ENCODE measurements at places on chromosomes 4 and X. TPM values are rescaled to one million over a fixed set of nuclear protein-coding genes. Genes with fewer than 3 reads are reported as not detected.

Gene TEC
- total RNA-seq, result 4.2 TPM

Gene RS1
- not detected for total RNA-seq

Gene SLC26A1
- total RNA-seq, result 0.65 TPM

Gene CLGN
- total RNA-seq, result not detected

Gene ATP2B3
- total RNA-seq, result not detected

Gene DMP1
- not detected for total RNA-seq

Gene USP17L11
- not detected for total RNA-seq

DNA sequence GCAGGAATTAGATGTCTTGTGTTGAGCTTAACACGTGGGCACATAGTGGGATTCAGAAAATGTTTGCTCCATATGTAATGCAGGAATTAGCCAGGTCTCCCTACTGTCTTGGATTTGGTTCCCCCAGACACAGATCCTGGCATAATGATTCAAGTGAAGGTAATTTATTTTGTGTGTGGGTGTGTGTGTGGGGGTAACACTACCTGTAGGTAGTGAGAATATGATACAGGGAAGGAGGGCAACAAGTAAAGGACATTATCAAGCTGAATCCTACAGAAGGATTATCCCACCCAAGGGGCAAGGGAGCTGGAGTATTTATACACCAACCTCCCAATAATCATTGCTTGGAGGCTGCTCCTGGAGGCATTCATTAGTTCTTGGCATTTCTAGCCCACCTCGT, 101.4 kb downstream of the NHS start:
- H3K4me1 ChIP-seq, result no peaks in the 10 kb centered on the region
- DNase-seq, result no peak
- H3K27me3 ChIP-seq, result peaks cover 2% of the 10 kb centered on the region
- H3K4me3 ChIP-seq, result no peak overlapping the region
- H3K27ac ChIP-seq, result no peak overlapping the region

DNA sequence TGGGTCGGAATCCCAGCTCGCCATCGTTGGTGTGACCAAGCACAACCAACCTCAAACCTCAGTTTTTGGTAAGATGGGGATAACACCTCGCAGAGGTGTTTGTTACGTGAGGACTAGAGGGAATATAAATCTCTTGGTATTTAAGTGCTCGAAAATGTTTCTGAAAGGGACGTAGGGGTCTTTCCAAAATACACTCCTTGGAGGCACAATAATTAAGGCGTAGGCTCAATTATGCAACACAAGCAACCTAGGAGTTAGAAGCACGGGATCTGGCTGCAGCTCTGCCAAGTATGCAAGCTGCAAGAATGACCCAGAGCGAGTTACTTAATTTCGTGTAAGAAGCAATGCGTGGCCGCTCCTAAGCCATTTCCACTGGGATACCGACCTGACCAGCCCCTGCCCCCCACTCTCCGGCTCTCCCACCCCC, 552 bp downstream of the ADH5 start:
- DNase-seq, result no peak
- H3K27ac ChIP-seq, result peak overlapping the region; percentile 98
- H3K27me3 ChIP-seq, result no peaks in the 10 kb centered on the region
- H3K36me3 ChIP-seq, result peaks cover 23% of the 10 kb centered on the region
- peaks cover 29% of the 10 kb centered on the region for H3K4me1 ChIP-seq

DNA sequence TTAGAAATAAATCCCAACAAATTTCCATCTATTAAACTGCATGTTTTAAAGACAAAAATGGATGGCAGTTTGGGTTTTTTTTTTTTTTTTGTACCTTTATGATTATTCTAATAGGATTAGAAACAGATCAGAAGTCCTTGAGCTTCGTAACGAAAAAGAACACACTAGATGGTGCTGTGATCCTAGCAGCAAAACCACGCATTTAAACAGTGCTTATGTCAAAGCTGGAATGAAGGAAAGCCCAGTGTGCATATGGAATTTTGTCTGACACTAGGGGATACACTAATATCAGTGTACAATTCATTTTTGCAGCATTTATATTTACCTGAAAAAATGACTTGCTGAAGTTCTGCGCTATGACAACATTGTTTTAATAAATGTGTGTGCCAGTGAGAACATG, 229.1 kb downstream of the VEGFC start:
- H3K27ac ChIP-seq, result no peak overlapping the region
- H3K4me1 ChIP-seq, result no peaks in the 10 kb centered on the region
- no peaks in the 10 kb centered on the region for H3K27me3 ChIP-seq
- H3K36me3 ChIP-seq, result no peaks in the 10 kb centered on the region

DNA sequence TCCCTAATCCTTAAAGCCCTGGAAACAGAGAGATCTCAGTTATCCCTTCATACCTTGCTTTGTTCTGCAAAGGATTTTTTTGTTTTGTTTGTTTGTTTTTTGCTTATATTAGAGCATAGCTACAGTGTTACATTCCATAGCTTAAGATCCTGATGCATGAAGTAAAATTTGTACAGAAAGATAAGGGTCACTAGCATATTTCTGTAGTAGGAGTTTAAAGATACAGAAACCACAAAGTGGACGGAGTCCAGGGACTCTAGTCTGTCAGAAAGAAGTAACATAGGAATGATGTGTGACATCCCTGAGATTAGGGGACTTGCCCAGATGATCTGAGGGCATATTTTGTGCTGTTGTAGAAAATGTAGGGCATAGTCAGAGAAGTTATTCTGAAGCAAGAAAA, 151.9 kb upstream of the PLAC1 start:
- H3K36me3 ChIP-seq, result peaks cover 2% of the 10 kb centered on the region
- H3K27me3 ChIP-seq, result no peaks in the 10 kb centered on the region
- H3K4me3 ChIP-seq, result no peak overlapping the region

DNA sequence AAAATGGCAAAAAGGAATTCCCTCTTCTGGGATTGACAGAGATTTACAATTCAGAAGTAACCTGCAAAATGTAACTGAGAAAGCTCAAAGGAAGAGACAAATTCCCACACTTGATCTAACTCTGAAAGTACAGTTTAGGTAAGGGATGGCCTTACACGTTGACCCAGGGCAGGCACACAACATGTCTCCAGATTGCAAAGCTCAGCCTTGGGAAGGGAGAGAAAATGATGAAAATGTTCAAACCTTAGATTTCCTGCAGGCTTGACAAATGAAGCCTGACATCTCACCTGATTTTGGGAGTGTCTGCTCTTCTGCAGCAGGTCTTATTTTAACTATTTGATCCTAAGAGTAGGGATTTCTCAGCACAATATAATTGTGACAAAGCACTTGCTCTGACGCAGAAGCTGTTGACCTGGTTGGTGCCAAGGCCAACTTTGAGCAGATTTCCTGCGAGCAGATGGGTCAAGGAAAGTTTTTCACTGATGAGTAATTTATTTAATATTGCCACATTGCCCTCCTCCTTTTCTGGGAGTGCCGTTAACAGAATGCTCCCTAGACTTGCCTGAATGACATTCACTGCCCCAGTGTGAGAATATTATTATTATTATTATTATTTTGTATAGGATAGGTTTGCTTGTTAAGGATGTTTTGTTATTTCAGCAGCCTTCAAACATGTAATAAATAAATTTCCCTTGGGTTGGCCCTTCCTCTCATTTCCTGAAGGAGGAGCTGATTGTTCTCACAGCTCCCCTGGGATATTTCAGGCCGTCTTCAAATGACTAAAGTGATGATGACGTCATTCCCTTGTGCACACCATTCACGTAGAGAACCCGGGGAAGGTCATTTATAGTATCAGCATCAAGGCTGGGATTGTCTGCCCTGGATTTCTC, 157.1 kb downstream of the VEGFC start:
- no peak overlapping the region for H3K4me3 ChIP-seq
- H3K27ac ChIP-seq, result no peak overlapping the region
- DNase-seq, result no peak
- no peaks in the 10 kb centered on the region for H3K27me3 ChIP-seq
- no peaks in the 10 kb centered on the region for H3K36me3 ChIP-seq
- no peaks in the 10 kb centered on the region for H3K4me1 ChIP-seq

- H3K36me3 ChIP-seq, result no peaks in the 10 kb centered on the region
- no peak overlapping the region for H3K4me3 ChIP-seq
- no peaks in the 10 kb centered on the region for H3K27me3 ChIP-seq
These were observed 199.0 kb downstream of the GPC3 start for GRCh38 chrX:133786382-133786781.

DNA sequence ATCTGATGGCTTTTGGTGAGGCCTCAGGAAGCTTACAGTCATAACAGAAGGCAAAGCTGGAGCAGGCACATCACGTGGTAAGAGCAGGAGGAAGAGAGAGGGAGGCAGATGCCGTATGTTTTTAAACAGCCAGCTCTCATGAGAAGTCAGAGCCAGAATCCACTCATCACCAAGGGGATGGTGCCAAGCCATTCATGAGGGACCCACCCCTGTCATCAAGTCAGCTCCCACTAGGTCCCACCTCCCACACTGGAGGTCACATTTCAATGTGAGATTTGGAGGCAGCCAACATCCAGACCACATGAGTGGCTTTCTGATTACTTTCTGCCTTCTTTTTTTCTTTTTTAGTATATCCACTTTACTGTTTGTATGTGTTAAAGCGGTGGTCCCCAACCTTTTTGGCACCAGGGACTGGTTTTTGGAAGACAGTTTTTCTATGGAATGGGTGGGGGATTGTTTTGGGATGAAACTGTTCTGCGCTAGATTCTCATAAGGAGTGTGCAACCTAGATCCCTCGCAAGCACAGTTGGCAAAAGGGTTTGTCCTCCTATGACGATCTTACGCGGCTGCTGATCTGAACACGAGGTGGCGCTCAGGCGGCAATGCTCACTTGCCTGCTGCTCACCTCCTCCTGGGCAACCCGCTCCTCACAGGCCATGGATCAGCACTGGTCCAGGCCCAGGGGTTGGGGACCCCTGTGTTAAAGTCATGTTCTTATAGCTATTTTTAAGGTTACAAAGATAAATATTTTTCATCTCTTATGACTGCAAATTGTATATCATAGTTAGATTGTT, 61.7 kb downstream of the SLIT2 start:
- H3K4me3 ChIP-seq, result no peak overlapping the region
- DNase-seq, result peak; percentile 15
- no peaks in the 10 kb centered on the region for H3K36me3 ChIP-seq
- H3K27me3 ChIP-seq, result no peaks in the 10 kb centered on the region
- no peaks in the 10 kb centered on the region for H3K4me1 ChIP-seq

- peaks cover 26% of the 10 kb centered on the region for H3K27me3 ChIP-seq
- no peaks in the 10 kb centered on the region for H3K36me3 ChIP-seq
- H3K27ac ChIP-seq, result no peak overlapping the region
- peaks cover 9% of the 10 kb centered on the region for H3K4me1 ChIP-seq
- H3K4me3 ChIP-seq, result no peak overlapping the region
These were observed 1.4 kb downstream of the PALLD start for GRCh38 chr4:168498251-168498650.

DNA sequence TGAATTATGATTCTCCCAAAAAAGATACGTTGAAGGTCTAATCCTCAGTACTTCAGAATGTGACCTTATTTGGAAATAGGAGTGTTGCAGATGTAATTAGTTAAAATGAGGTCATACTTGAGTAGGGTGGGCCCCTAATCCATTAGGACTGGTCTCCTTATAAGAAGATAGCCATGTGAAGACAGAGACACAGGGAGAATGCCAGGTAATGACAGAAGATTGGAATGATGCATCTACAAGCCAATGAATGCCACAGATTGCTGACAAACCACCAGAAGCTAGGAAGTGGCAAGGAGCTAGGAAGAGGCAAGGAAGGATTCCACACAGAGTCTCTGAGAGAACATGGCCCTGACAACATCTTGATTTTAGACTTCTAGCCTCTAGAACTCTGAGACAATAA, 7.4 kb upstream of the RPS6KA3 start:
- no peak overlapping the region for H3K4me3 ChIP-seq
- peaks cover 8% of the 10 kb centered on the region for H3K36me3 ChIP-seq
- no peaks in the 10 kb centered on the region for H3K4me1 ChIP-seq
- peaks cover 2% of the 10 kb centered on the region for H3K27me3 ChIP-seq

GRCh38 chrX:133933316-133933715, 52.1 kb downstream of the GPC3 start:
- no peaks in the 10 kb centered on the region for H3K4me1 ChIP-seq
- H3K4me3 ChIP-seq, result no peak overlapping the region
- H3K36me3 ChIP-seq, result no peaks in the 10 kb centered on the region
- H3K27me3 ChIP-seq, result no peaks in the 10 kb centered on the region

GRCh38 chrX:39560271-39560670, 537.5 kb downstream of the BCOR start:
- no peaks in the 10 kb centered on the region for H3K4me1 ChIP-seq
- DNase-seq, result no peak
- no peaks in the 10 kb centered on the region for H3K27me3 ChIP-seq
- H3K4me3 ChIP-seq, result no peak overlapping the region
- no peaks in the 10 kb centered on the region for H3K36me3 ChIP-seq
- H3K27ac ChIP-seq, result no peak overlapping the region

GRCh38 chr4:151358266-151358665, 32.9 kb upstream of the SH3D19 start:
- no peak for DNase-seq
- H3K4me1 ChIP-seq, result peaks cover 2% of the 10 kb centered on the region
- no peaks in the 10 kb centered on the region for H3K36me3 ChIP-seq
- H3K27ac ChIP-seq, result no peak overlapping the region
- H3K4me3 ChIP-seq, result no peak overlapping the region
- peaks cover 2% of the 10 kb centered on the region for H3K27me3 ChIP-seq

- peaks cover 6% of the 10 kb centered on the region for H3K4me1 ChIP-seq
- H3K27me3 ChIP-seq, result no peaks in the 10 kb centered on the region
- no peak overlapping the region for H3K27ac ChIP-seq
- H3K36me3 ChIP-seq, result no peaks in the 10 kb centered on the region
These were observed 315.5 kb downstream of the CAMK2D start for GRCh38 chr4:113446019-113446418.

- no peak overlapping the region for H3K4me3 ChIP-seq
- H3K27me3 ChIP-seq, result no peaks in the 10 kb centered on the region
- no peaks in the 10 kb centered on the region for H3K36me3 ChIP-seq
- H3K27ac ChIP-seq, result no peak overlapping the region
- no peak for DNase-seq
These were observed 40.1 kb downstream of the EVC start for GRCh38 chr4:5750946-5751665.

GRCh38 chrX:112835019-112835418, 5.6 kb downstream of the AMOT start:
- H3K27ac ChIP-seq, result no peak overlapping the region
- peaks cover 3% of the 10 kb centered on the region for H3K4me1 ChIP-seq
- no peak overlapping the region for H3K4me3 ChIP-seq
- no peaks in the 10 kb centered on the region for H3K36me3 ChIP-seq
- no peak for DNase-seq
- H3K27me3 ChIP-seq, result peaks cover 6% of the 10 kb centered on the region

DNA sequence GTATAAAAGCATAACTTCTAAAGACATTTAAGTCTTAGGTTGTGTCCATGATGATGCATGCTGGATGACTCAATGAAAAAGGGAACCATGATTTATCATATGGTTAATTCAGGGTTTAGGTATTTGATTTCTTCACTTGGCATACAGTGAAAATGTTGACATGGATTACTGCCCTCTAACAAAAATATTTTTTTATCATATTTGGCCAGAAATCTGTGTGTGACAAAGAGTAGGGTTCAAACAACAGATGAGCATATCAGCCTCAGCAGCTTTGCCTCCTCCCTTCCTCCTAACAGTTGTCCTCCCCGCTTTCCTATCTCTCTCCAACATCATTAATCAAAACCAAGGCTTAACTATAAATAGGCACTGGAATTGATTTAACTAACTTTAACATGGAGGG, 46.3 kb downstream of the ARHGAP6 start:
- H3K4me1 ChIP-seq, result no peaks in the 10 kb centered on the region
- H3K36me3 ChIP-seq, result no peaks in the 10 kb centered on the region
- no peak for DNase-seq
- no peaks in the 10 kb centered on the region for H3K27me3 ChIP-seq
- H3K4me3 ChIP-seq, result no peak overlapping the region

GRCh38 chr4:96652158-96652557, 812.3 kb downstream of the PDHA2 start:
- no peaks in the 10 kb centered on the region for H3K4me1 ChIP-seq
- DNase-seq, result no peak
- H3K36me3 ChIP-seq, result no peaks in the 10 kb centered on the region
- H3K27me3 ChIP-seq, result no peaks in the 10 kb centered on the region
- H3K27ac ChIP-seq, result no peak overlapping the region

All from activated naive CD8-positive, alpha-beta T cell treated with anti-CD3 and anti-CD28 coated beads, Interleukin-2, amount 10 ng/mL, durations not matched to agents 7 days and 5 days (primary cell).